ENCODE measurements at places on chromosomes 2 and 18. TPM values are rescaled to one million over a fixed set of nuclear protein-coding genes. Genes with fewer than 3 reads are reported as not detected.

GRCh38 chr2:225288986-225289385 is 110.5 kb upstream of the NYAP2 start:
- no peak for DNase-seq

GRCh38 chr2:197852108-197852507 is 47.7 kb downstream of the PLCL1 start:
- no peak for DNase-seq

- DNase-seq: no peak
These were observed 901 bp downstream of the SPOPL start for GRCh38 chr2:138502255-138503086.

DNA sequence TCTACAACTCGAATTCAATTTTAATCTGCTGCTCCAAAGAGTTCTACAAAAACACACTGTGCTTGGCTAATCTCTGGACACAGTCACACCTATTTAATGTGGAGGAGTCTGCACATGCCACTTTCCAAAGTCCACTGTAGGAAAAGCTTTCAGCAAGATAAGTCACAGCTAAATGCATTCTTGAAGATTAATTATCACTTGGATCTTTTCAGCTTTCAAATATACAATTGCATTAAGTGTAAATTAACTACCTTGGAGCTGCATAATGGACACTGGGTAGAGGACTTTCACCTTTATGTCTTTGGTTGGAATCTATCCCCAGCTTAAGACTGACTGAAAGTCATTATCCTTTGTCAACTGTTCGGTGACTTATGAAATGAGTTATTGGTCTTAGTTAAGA is 565.1 kb downstream of the PIK3C3 start:
- DNase-seq: no peak

- no peak for DNase-seq
These were observed 3.0 kb downstream of the DPP4 start for GRCh38 chr2:162071001-162071400.

DNA sequence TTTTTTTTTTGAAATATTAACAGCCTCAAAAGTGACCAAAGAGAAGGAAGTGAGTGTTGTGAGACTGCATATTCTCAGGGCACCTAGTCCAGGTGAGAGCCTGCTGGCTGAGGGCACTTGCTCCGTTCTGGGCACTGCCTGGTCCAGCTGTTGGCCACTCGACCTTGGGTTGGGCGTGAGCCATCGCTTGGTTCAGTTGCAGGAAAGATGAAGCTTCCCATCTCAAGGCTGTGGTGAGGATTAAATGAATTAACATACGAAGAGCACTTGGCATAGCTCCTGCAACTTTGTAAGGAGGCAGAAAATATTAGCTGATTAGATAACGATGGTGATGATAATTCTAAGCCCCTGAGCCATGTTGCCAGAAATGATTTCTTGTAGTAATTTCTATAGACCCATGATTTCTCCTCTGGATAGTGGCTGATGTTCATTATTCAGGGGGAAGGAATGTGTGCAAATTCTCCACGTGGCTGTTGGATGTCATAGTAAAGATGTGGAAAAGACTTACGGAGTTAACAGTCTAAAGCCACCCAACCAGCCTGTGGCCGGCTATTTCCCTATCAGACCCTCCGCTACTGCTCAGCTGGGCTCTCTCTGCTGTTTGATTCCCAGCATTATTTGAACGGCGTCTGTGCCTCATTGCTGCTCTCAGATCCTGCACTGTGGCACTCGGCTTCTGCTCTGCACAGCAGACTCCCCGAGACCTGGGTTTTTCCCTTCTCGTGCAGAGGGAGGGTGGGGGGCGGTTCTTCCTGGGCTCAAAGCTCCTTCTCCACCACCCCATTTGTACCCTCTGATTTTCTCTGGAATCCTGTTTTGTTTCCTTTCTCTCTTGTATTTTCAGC is 221.1 kb downstream of the GALR1 start:
- no peak for DNase-seq

DNA sequence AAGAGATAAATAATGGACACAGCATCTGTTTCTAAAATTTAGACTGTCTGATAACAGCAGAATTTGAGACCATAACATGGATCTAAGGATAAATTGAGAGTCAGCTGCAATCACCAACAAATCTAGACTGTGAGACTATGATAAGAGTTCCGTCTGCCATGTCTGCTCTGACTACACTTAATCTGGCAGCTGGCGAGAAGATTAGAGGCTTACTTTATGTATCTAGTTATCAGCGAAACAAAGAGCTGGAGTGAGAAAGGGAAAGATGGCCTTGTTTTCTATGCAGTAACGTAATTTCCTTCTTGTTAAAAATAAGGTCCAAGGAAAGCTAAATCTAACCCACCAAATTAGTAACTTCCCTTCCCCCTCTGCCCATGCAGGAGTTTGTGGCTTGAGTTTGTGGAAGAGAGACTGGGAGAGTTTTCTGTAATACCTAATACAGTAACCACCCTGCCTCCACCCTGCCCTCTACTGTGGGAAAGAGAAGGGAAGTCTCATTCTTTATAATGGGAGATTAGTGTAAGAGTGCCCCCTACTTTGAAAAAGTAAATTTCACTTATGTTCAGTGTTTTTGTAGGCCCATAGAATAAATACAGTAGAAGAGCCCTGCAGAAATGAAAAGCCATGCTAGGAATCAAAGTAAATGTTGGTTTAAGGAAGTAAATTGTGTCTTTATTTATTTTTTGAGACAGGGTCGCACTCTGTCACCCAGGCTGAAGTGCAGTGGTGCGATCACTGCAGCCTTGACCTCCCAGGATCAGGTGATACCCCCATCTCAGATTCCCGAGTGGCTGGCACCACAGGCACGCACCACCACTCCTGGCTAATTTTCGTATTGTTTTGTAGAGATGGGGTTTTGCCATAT is 27.5 kb downstream of the EML4 start:
- no peak for DNase-seq

GRCh38 chr18:69402533-69402989 is 1.9 kb downstream of the DOK6 start:
- DNase-seq: no peak

DNA sequence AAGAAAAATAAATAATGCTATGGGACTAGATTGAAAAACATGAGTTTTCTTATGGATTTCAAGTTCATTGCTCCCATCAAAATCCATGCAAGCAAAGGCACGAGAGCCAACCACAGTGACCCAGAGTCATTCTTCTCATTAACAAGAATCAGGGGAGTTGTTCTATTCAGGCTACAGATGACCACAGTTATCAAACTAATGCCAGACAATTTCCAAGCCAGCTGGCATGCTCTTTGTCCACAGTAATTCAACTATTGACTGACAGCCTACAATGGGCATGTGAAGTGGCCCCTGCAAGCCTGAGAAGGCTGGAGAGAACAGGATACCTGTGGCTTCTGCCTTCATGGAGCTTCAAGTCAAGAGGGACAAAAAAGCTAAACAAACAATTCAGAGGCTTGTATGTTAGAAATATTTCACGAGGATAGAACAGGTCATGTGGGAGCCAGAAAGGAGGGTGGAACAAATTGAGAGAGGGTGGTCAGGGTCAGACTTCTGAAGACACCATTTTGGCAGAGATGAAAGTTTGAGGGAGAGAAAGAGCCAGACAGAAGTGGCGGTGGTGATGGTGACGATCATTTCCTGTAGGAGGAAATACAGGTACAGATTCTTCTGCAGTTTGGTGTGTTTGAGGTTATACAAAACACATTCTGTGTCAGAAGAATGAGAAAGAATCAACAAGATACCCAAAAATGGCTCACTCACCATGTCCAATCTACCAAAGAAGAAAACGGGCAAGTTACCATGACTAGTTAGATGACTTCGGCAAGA is 732.4 kb downstream of the RNF144A start:
- no peak for DNase-seq

The COLEC11 gene
- total RNA-seq: 2.1 TPM

GRCh38 chr2:12882393-12882792 is 165.7 kb downstream of the TRIB2 start:
- DNase-seq: no peak

The ANKRD23 gene
- 4.6 TPM for total RNA-seq

The MTCL1 gene
- total RNA-seq: 5.2 TPM

The LINC00305 gene
- total RNA-seq: not detected
